ENCODE measurements at places on chromosomes 2 and 18.

DNA sequence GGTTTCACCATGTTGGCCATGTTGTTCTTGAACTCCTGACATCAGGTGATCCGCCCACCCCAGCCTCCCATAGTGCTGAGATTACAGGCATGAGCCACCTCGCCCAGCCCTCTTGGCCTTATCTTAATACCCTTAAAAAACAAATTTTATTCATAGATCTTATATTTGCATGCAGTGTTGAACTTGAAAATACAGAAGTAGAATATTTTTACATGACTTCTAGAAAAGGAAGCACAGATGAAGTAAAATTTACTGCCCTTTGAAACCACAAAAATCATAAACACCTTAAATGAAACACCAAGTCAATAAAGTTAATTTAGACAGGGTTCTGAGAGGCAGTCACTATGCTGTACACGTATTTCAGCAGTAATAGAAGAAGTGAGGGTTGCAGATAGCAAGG, 145.7 kb downstream of the CERS6 start:
- DNase-seq, result no peak

DNA sequence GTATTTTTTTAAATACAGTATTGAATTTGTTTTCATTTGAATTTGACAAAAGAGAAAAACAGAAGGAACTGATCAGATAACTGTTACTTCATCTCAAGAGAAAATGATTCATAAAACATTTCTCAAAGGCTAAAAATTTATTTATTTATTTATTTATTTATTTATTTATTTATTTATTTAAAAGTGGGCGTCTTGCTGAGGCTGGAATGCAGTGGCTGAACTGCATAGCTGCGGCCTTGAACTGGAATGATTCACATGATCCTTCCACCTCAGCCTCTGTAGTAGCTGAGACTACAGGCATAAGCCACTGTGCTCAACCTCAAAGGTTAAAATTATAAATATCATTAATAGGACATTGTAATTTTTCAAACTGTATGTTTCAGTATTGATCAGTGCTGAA, 4.5 kb upstream of the PUM2 start:
- no peak for DNase-seq

- no peak for DNase-seq
Observed at GRCh38 chr18:770583-770961, 41.5 kb downstream of the YES1 start.

GRCh38 chr2:159262904-159263303, 23.6 kb downstream of the WDSUB1 start:
- DNase-seq, result no peak

- DNase-seq, result no peak
Observed at GRCh38 chr2:45533771-45534170, 77.3 kb downstream of the SRBD1 start.

- no peak for DNase-seq
Observed at GRCh38 chr18:10023853-10024570, 110.2 kb downstream of the VAPA start.

DNA sequence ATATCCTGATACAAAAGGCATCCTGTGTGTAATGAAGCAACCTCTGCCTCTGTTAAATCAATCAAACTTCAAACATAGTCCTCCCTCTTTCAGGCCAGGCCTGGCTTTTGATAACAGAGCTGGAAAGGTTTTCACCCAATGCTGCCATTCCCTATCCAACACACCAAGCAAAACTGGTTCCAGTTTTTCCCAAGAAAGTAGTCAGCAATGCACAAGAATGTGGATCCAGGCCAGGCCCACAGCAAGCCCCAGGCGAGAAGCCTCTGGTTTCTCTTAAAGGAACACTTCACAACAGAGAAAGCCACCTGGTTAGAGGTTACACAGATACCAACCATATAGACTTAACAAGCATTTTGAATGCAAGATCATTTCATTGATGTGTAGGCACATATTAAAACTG, 49.2 kb upstream of the CCDC150 start:
- DNase-seq, result no peak

GRCh38 chr2:43123981-43124686, 102.3 kb downstream of the ZFP36L2 start:
- no peak for DNase-seq

DNA sequence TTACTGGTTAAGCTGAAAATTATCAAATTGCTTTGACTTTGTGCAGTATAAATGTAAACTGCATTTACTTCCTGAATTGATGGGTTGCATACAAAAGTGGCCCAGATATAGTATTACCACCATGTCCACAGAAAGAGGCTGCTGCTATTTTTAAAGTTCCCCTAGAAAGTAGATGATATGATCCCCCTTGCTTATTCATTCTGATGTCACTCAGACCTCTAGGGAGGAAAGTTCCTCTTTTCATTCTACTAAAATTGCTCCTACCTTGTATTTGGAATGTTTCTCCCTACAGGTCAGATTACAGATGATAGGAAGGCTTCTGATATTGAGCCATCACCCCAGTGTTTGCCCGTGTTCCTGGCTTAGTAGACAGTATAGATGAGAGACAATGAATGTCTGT, 247.6 kb upstream of the TNP1 start:
- DNase-seq, result no peak

- no peak for DNase-seq
Observed at GRCh38 chr2:42438685-42439084, 55.1 kb downstream of the KCNG3 start.

GRCh38 chr2:190646780-190647522, 1.9 kb upstream of the NAB1 start:
- no peak for DNase-seq

DNA sequence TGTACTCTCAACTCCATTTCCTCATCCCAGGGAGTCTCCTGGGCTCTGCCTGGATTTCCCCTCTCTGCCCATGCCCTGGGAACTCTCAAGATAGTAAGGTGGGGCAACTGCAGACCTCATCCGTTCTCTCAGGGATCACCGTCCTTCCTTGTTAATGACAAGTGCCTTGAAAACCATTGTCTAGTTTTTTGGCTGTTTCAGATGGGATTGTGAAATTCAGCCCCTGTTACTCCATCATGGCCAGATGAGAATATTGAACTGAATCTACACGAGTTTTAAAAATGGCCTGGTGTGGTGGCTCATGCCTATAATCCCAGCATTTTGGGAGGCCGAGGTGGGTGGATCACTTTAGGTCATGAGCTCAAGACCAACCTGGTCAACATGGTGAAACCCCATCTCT, 665 bp upstream of the HRH4 start:
- no peak for DNase-seq

GRCh38 chr2:111244864-111245263, 124.2 kb downstream of the BCL2L11 start:
- DNase-seq, result no peak

DNA sequence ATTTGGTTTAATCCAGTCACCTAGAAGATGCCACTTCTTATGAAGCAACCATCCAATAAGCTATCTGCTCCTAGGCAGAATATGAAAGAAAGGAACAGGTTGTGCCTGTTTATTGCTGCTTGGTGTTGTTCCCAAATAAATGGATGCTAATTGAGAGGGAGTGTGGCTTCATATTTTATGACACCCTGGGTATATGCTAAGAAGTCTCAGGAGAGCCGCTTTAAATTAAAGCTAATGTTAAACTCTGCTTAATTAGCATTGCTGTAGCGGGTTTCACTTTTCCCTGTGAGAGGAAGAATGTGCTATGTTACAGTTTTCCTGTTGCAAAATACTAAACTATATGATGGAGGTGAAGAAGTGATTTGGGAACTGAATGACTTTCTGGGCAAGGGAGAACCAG, 48.7 kb upstream of the TANK start:
- no peak for DNase-seq

DNA sequence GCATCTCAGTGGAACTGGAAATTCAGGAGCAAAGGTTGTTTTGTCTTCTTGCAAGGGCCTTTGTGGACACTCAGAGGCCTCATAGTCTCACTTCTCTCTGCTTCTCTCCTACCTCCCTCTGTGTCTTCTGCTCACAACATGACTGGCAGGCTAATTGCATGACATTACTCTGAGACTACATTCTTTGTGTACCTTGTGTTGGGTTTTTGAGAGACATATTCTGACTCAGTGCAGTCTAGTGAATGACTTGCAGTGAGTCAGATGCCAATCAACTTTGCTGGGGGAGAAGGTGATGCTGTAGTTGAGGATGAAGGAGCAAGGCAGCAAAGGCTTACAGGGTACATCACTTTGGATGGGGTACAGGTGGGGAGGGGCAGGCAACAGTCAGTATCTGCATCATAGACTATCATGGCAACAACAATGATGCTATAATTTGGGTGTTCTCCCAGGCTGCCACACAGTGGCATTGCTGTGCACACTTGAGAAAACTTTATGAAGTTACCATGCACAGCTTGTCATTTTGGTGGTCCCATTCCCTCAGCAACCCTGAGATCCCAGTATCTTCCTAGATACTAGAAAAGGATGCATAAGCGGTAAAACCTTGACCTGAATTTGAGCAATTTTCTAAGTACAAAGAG, 69.3 kb upstream of the SLC16A14 start:
- DNase-seq, result no peak
